ENCODE measurements at places on chromosomes 6 and 20.
A peak's percentile ranks its signal among the peaks of the same experiment; 100 is the strongest.

GRCh38 chr6:124234801-124235200 is 431.1 kb downstream of the NKAIN2 start:
- peak; percentile 34 for DNase-seq

DNA sequence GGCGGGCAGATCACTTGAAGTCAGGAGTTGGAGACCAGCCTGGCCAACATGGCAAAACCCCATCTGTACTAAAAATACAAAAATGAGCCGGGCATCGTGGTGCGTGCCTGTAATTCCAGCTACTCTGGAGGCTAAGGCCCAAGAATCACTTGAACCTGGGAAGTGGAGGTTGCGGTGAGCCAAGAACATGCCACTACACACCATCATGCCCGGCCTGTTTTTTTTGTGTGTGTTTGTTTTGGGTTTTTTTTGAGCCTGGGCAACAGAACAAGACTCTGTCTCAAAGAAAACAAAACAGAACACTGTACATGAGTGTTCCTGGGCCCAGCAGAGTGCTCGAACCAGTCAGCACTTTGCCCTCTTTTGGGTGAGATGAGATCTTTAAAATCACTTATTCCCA is 159.1 kb downstream of the MTHFD1L start:
- DNase-seq, result no peak

- DNase-seq, result no peak
These were observed 3.2 kb upstream of the RNF146 start for GRCh38 chr6:127263481-127263880.

GRCh38 chr6:137601471-137601870 is 107.3 kb upstream of the OLIG3 start:
- DNase-seq, result no peak

- no peak for DNase-seq
These were observed 258.7 kb upstream of the RNF217 start for GRCh38 chr6:124703541-124703940.

- DNase-seq, result no peak
These were observed 308.1 kb downstream of the FOXC1 start for GRCh38 chr6:1917626-1918371.

GRCh38 chr6:89355511-89356194 is 3.1 kb upstream of the UBE2J1 start:
- DNase-seq, result no peak

DNA sequence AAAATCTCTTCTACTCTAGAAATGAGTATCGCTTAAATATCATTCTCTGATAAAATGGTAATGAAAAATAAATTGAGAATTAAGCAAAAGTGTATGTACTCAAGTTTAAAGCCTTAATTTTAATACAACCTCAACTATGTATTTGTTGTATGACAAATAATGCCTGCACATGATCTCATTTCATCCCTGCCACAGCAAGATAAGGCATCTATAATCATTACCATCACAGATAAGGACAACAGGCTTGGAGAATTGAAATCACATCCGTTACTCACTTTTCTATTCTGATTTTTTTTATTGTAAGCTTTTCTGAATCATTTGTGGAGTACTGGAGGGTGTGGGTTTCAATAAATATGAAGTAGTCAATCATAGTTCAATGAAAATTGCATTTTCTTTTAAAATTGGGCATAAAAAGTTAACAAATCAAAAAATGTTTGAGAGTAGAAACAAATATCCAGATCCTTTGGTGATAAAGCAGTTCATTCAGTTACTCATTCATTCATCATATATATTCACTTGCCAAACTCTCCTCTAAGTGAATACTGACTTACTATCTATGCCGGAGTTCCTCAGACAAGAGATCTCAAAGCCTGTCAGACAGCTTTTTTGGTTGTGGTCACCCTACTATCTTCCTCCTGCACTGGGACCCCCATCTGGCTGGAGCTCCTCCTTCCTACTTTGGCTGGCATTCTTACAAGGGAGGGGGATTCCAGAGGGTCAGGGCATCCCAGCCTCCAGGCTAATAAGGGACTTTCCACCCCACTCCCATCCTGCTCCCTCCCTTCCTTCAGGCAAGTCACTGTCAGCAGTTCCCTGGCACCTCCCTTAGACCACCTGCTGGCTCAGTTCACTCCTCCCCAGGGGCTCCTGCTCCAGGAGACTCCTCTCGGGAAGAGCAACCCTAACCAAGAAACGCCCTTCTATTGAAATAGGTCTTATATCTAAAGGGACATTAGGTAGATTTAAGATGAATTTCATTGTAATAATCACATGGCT is 118.6 kb downstream of the OGFRL1 start:
- DNase-seq, result peak; percentile 5

DNA sequence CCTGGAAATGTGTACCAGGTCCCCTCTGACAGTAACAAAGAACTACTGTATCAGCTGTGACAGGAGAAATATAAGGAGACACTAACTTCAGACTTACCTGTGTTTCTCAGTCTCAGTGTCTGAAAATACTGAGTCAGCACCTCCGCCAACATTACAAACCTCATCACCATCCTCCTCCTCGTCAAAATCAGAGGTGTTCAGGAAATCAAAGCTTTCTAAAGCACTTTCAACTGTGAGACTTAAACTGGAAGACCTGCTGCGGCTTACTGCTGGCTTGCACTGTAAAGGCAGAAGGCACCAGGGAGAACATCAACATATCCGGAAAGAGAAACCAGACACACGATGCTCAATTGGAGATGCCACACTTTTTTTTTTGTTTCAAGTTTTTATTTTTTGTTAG is 40.3 kb upstream of the ARMH2 start:
- DNase-seq, result no peak

DNA sequence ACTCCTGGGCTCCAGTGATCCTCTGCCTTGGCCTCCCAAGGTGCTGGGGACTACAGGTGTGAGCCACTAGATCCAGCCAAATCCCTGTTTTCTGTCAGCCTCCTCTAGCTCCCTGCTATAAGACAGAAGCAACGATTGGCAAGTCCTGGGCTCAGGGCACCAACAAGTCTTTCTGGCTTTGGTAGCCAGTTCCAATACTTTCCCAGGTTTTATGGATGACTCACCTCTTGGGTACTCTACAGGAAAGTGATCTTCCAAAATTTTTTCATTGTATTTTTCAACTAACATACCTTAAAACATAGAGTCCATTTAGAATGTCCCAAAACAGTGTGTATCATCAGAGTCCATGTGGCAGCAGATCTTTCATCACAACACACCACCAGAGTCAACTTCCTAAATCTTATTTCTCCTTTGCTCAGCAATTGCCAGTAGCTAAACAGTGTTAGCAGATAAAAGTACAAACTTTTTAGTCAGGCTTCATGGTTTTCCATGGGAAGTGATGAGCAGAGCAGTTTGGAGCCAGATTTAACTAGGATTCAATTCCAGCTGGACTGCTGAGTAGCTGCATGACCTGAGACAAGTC is 13.3 kb downstream of the GABBR1 start:
- DNase-seq, result no peak

DNA sequence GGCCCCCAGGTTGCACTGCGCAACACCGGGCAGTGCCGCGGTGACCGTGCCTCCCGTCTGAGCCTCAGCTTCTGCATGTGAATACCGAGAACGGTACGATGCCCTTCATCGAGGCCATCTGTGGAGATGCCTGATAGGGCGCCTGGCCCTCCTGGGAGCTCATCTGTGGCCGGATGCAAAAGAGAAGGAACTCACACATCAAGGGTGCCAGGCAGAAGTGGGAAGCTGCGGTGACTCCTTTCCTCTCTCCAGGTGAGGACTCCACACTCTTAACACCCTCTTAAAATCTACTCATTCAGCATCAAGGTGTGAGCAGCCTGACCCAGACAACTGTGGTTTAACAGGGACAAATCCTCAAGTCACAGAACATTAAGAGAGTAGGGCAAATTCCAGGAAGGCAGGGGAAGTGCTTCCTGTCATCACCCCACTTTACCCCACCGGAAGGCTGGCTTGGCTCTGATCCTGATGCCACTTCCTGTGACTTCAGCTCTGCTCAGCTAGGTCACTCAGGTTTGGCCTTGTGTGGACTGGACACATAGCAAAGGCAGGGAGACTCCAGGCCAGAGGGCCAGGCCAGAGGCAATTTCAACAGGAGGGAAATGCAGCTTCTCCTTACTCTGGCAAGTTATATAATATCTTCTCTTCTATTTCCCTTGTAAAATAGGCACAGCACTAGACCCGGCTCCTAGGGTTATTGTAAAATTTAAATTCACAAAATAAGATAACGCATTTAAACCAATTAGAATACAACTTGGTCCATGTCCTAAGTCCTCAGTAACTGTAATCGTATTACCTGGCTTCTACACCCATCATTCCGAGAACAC is 69.4 kb downstream of the CPNE5 start:
- DNase-seq, result peak; percentile 49

- DNase-seq, result no peak
These were observed 187.7 kb downstream of the PDE7B start for GRCh38 chr6:136039185-136039584.

GRCh38 chr6:71496018-71496721 is 207.6 kb downstream of the OGFRL1 start:
- DNase-seq, result no peak

DNA sequence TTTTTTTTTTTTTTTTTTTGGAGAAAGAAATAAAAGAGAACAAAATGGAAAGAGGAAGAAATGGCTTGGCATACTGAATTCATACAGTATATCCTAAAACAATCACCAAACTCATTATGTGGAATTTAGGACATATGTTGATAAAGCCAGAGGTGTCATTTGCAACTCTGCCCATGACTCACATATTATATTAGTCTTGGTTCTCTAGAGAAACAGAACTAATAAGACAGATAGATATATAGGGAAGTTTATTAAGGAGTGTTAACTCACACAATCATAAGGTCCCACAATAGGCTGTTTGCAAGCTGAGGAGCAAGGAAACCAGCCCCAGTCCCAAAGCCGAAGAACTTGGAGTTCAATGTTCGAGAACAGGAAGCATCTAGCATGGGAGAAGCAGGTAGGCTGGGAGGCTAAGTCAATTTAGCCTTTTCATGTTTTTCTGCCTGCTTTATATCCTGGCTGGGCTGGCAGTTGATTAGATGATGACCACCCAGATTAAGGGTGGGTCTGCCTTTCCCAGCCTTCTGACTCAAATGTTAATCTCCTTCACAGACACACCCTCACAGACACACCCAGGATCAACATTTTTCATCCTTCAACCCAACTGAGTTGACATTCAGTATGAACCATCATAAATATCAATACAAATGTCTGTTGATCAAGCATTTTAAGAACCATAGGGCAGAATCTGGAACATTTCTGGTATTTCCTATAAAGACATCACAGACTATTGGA is 102.3 kb downstream of the UBE3D start:
- no peak for DNase-seq

- DNase-seq, result no peak
These were observed 903 bp downstream of the SLC4A11 start for GRCh38 chr20:3237958-3238615.

DNA sequence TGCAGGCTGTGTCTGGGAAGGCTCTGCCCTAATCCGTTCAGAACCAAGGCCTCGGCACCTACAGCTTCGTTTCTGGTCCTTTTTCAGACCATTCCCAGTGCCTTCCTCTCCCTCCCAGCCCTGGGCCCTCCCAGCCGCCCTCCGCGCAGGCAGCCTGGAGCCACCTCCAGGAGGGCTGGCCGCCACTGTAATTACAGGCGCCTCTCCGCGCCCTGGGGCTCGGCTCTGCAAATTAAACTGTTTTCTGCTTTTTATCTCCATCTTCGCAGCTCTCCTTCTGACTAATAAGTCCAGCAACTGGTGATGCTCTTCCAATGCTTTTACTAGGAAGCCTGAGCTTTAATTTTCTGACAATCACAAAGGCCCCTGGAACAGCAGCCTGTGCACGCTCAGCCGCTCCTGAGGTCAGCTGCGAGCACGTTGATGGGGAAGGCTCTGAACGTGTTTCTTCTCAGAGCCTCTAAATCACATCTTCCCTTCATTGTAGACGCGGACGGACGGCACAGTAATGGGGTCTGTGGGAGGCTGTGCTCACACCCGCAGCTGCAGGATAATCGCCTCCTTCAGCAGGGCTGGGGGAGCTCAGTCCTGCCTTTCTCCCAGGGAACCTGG is 194.6 kb downstream of the DLL1 start:
- no peak for DNase-seq

- no peak for DNase-seq
These were observed 103.5 kb downstream of the CD24 start for GRCh38 chr6:106870824-106871717.

DNA sequence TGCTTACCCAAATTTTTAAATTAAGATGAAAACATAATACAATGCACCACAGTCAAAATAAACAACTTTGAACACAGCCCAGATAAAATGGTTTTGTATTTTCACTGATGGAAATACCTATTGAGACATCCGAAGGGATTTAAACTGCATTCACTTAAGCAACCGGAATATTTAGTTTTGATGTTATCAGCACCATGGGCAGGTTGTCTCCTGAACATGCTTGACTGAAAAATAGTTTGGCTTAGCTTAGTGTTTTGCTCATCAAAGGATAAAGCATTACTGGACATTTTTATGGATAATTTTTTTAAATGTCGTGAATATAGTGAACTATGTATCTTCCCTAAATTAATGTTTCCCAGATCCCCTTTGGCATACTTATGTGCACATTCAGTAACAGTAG is 177.5 kb downstream of the GJA1 start:
- no peak for DNase-seq

GRCh38 chr6:149899486-149899885 is 1.6 kb upstream of the RAET1E start:
- peak; percentile 9 for DNase-seq

GRCh38 chr6:1611572-1612298 is 2.0 kb downstream of the FOXC1 start:
- DNase-seq, result peak; percentile 62

- DNase-seq, result no peak
These were observed 92.4 kb upstream of the NFATC2 start for GRCh38 chr20:51634877-51635276.

GRCh38 chr6:105733556-105734162 is 330.8 kb upstream of the PREP start:
- peak; percentile 71 for DNase-seq

DNA sequence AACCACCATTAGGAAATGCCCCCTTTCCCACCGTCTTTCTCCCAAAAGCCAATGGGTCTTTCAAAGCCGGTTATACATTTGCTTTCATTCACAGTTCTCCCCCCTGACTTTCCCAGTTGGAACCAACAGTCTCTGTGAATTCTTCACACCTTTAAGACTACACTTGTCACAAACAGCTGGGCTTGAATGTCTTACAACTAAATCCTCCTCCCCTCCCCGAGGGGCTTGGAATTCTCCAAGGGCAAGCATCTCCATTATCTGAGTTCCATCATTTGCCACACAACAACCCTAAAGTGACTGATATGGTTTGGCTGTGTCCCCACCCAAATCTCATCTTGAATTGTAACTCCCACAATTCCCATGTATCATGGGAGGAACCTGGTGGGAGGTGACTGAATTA is 12.9 kb downstream of the ZFP64 start:
- no peak for DNase-seq

DNA sequence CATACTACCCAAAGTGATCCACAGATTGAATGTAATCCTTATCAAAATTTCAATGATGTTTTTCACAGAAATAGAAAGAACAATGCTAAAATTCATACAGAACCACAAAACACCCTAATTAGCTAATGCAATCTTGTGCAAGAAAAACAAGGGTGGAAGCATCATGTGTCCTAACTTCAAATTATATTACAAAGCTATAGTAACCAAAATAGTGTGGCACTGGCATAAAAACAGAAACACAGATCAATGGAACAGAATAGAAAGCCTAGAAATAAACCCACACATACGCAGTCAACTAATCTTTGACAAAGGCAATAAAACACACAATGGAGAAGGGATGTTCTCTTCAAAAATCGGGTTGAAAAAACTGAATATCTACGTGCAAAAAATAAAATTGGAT is 131.1 kb downstream of the TASP1 start:
- DNase-seq, result no peak

Data from NCI-H82 (cell line).